Bone marrow (tissue), 2 donors: ENCODE measurements at places on chromosomes 12 and 14.

- DNase-seq: no peak
Observed at GRCh38 chr14:104942586-104942985, 17.9 kb downstream of the PLD4 start.

DNA sequence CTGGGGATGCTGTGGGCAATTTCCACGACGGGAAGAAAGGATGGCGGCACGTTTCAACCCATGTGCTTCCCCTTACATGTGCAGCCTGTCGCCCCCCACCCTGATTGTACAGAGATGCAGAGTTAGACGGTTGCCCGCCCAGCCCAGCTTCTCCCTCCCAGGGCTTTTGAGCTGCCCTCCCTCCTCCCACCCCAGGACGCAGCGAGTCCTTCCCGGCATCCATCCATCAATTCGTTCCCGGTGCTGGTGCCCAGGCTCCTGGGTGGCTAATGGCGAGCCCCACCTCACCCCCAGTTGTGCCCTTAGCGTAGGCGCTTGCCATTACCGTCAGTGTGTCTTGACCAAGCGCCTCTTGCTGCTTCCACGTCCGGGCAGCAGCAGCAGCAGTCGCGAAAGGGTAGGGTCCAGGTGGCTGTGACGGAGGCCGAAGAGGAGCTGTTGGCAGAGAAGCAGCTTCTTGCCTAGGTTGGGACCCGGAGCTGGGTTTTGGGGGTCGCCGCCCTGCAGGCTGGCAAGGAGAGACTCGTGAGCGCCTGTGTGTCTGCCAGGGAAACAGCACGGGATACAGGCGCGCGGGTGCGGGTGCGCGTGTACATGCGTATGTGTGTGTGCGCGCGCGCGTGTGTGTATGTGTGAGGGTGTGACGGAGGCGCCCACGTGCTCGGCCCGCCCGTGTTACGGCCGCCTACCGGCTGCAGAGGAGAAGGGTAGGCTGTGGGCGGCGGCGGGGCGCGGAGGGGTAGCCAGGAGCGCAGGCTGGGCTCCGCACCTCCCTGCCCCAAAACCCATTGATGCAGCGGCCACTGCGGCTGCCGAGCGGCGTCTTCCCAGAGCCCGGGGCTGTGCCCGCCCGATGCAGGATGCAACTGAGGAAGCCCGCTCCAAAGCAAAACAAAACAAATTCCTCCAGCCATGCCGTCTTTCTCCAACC lies at the start of gene SLC6A15:
Gene SLC6A15, minus strand, starts transcription at position 602 of the 931 bp plus-strand sequence. CDS start 20,679 bp downstream, outside the sequence.
- DNase-seq: no peak

DNA sequence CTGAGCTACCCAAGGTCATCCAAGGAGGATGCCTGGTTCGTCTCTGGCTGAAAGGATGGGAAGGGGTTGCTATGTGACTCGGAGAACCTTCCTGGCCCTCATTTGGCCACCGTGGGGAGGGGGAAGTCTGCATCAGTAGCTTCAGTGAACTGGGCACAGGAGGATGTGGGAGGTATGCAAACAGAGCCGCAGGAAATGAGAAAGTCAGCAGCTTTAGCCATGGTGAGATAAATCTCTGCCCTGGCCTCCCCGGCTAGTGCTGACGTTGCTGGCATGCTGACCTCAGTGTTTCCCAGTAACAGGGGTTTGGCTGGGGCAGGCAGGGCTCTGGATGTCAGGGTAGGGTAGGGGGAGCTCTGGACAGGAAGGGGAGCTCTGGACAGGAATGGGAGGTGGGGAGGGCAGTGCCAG lies 2.3 kb upstream of the CEBPE start:
- DNase-seq: no peak

DNA sequence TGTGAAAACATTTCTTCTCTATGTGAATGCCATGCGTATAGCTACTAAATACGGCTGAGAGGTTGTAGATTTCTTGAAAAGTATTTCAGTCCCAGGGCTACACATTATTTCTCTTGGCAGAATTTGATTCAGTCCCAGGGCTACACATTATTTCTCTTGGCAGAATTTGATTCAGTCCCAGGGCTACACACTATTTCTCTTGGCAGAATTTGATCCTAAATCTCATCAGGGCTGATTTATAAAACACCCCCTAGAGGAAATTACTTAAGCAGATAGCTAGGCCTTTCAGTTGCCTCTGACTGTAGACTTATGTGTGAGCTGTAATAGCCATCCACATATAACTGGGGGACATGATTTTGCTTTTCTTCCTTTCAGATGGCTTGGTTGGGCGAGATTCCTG lies 50.4 kb downstream of the AK7 start:
- no peak for DNase-seq

- no peak for DNase-seq
Observed at GRCh38 chr12:27226407-27226929, 17.6 kb upstream of the STK38L start.

DNA sequence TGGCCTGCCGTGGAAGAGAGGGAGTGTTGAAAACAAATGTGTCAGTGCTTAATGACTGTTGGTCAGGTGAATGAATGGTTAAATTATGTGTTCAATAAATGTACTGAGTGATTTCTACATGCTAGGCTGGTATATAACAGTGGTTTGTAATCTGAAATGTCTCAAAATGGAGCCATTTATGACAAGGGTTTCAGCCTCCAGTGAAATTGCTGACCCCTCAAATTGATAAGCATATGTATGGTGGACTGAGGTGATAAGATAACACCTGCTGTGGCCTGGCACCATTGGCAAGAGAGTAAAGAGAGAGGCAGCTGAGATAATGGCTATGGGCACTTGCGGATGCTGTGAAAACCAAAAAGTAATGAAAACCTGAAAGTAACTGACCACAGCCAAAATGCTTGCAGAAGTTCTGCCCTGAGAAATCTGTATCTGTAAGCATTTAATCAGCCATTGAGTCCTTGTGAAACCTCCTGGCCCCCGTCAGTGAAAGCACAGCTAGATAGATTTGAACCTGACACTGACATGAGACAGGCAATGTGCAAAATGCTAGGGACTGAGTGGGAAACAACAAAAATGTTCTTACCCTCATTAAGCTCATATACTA lies 1.4 kb upstream of the BCAT1 start:
- DNase-seq: no peak

- no peak for DNase-seq
Observed at GRCh38 chr14:19851365-19851764, 23.6 kb upstream of the OR4K2 start.

GRCh38 chr14:26934151-26934550 lies 336.3 kb upstream of the NOVA1 start:
- no peak for DNase-seq

DNA sequence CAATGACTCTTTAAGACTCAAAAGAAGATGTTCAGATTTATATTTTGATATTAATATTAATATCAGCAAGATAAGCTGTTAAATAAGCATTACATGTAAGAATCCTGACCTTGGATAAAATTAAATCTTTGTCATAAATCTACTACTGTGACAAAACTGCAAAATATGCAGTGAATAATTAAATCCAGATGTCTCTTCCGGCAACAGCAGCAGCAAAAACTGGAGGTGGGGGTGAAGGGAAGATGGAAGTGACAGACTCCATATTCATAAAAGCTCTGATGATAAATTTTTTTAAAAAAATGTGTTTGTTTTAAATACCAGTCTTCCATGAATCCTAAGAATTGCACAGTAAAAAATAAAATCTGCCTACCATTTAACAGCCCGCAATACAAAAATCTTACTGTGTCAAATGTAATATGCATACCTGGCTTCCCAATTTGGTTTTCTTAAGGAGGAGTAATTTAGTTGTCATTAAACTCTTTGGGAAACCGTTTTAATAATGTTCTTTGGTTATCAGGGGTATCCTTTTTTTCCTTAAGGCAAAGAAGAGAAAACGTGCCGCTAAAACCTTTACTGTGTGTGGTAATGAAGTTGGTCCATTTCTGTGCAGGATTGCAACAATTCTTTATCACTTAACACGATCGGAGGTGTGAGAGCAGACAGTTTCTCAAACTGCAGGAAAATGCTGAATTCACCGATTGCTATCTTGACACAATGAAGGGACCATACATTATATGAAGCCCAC lies 478.2 kb downstream of the DIO2 start:
- DNase-seq: no peak

- DNase-seq: no peak
Observed at GRCh38 chr14:51410897-51411296, 170.8 kb downstream of the TMX1 start.

DNA sequence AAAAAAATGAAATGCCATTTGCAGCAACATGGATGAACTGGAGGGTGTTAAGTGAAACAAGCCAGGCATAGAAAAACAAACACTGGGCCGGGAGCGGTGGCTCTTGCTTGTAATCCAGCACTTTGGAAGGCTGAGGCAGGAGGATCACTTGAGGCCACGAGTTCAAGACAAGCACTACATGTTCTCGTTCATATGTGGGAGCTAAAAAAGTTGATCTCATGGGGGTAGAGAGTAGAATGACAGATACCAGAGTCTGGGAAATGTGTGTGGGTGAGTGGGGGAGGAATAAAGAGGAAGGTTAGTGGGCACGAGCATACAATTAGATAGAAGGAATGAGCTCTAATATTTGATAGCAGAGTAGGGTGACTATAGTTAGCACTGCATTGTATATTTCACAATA lies 21.5 kb downstream of the CACNA2D4 start:
- DNase-seq: no peak

GRCh38 chr12:1273051-1273450 lies 282.0 kb downstream of the ERC1 start:
- DNase-seq: no peak

- DNase-seq: no peak
Observed at GRCh38 chr12:92302041-92302829, 156.6 kb upstream of the BTG1 start.

- DNase-seq: no peak
Observed at GRCh38 chr14:66074537-66074936, 411.6 kb upstream of the CCDC196 start.

- no peak for DNase-seq
Observed at GRCh38 chr12:105485921-105486320, 155.4 kb downstream of the C12orf75 start.

DNA sequence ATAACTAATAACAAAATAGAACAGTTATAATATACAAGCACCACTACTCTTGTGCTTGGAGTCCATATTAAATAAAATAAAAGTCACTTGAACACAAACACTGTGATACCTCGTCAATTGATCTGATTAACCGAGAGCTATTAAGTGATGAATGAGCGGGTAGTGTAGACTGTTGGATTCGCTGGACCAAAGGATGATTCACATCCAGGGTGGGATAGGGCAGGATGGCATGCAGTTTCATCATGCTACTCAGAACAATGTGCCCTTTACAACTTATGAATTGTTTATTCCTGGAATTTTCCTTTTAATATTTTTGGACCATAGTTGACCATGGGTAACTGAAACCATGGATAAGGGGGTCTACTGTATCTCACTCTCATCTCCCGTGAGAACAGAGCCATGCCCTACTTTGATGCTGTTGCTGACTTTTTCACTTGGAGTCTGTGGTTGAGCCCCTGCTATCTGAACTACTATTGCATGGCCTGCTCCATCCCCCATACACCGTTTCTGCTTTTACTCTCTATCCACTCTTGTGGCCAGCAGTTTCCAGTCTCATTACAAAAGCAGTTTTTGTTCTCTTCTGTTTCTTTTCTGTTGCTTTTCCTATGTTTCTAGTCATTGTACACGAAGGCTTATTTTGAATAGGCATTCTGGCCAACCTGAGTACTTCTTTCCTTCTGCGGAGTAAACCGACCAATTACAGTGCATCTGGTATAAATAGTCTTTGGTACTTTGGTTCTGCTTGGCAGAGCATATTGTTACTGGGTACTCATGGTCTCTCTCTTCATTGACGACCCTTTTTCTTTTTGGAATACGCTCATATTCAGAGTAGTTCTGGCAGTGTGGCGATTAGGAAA lies 12.2 kb downstream of the TMTC2 start:
- no peak for DNase-seq

GRCh38 chr12:96329545-96329944 lies 70.7 kb downstream of the CDK17 start:
- no peak for DNase-seq

GRCh38 chr14:83164016-83164415 lies 1630.4 kb upstream of the SEL1L start:
- no peak for DNase-seq

GRCh38 chr12:56103823-56104108 lies 593 bp upstream of the PA2G4 start:
- DNase-seq: no peak

GRCh38 chr14:68208626-68209317 lies 389.2 kb downstream of the RAD51B start:
- DNase-seq: no peak

DNA sequence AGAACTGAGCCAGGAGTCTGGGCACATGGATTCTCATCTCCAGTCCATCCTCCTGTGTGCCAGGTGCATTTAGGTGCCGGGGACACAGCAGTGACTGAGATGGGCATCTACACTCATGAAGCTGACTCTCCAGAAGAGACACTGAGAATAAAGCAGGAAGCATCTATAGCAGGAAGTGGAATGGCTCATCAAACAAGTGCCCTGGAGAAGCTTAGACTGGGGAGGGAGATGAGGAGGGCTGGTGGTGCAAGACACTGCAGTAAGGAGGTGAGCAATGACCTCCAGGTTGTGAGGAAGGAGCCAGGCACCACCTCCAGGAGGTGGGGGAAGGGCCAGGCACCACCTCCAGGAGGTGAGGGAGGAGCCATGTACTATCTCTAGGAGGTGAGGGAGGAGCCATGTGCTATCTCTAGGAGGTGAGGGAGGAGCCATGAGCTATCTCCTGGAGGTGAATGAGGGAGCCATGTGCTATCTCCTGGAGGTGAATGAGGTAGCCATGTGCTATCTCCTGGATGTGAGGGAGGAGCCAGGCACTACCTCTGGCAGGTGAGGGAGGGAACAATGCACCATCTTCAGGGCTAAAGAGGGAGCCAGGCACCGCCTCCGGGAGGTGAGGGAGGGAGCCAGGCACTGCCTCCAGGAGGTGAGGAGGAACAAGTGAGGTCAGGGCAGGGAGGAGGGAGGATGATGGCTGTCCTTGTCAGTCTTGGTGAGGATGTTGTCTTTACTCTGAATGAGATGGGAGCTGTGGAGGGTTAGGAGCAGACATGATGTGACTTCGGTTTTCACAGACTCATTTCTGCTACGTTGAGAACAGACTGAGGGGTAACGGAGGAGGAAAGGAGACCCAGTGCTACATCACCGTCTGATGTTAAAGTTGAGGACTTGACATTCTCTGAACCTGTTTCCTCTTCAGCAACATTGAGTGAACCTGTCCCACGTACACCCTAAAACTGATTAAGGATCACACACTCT lies 961.9 kb upstream of the TMEM132C start:
- no peak for DNase-seq

- no peak for DNase-seq
Observed at GRCh38 chr12:26281320-26281719, 85.9 kb downstream of the SSPN start.

DNA sequence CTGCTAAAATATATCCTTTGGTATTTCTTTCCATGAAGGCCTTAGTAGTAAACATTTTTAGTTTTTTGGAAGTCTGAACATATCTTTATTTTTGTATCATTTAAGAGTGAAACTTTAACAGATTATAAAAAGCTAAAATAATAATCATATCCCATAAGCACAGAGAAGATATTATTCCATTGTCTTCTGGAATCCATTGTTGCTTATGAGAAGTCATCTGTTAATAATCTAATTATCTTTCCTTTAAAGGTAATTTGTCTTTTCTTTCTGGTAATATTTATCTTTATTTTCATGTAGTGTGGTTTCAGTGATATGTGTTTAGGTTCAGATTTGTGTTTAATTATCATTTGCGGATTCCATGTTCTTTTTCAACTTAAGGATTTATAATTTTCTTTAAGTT lies 261.7 kb downstream of the MSRB3 start:
- DNase-seq: no peak

GRCh38 chr12:5110345-5110744 lies 66.7 kb downstream of the KCNA5 start:
- no peak for DNase-seq
